Right cardiac atrium (tissue), 5 donors: ENCODE measurements at places on chromosomes 7 and 10. TPM values are rescaled to one million over a fixed set of nuclear protein-coding genes. Genes with fewer than 3 reads are reported as not detected.

DNA sequence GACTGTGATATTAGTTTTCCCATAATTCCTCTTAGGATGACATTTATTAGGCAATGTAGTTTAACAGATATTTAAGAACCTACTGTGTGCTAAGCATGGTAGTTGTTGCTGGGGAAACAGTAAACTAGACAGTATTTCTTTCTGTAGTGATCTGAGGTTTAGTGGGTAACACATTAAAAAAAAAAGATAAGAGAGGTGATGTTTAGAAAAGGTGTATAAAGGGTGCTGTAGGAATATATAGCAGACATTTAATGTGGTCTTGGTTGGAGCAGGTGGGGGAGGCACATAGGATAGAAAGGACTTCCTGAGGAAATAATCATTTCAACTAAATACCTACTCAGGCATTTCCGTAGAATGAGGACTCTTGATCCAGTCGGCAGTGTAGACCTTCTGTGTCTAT is 11.9 kb downstream of the KIF11 start:
- no peak for DNase-seq

AKR1C1 gene
- polyA plus RNA-seq = 99.1 TPM

CNNM1 gene
- polyA plus RNA-seq = 0.20 TPM

DNA sequence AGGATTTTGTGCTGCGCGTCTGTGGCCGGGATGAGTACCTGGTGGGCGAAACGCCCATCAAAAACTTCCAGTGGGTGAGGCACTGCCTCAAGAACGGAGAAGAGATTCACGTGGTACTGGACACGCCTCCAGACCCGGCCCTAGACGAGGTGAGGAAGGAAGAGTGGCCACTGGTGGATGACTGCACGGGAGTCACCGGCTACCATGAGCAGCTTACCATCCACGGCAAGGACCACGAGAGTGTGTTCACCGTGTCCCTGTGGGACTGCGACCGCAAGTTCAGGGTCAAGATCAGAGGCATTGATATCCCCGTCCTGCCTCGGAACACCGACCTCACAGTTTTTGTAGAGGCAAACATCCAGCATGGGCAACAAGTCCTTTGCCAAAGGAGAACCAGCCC is 3.3 kb downstream of the PIK3CG start:
- no peak for DNase-seq

DNA sequence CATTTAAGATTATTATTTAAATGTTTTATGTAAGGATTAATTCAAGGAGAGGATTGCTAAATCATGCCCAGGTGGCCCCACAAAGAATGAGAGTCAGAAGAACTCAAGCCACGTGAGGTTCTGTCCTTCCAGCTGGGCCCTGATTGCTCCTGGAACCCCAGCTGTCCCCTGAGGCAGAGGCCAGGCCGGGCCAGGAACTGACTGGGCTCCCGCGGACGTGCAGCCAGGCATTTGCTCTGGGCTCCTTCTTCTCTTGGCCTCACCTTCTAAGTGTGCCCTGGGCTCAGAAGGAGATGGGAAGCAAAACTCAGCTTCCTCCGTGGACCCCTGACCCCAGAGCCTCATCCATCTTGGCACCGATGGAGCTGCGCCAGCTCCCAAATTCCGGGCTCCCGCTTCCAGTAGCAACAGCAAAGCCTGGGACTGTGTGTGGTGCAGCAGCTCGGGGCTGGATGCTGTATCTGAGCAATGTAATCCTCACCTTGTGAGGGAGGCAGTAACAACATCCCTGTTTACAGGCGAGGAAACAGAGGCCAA is 250.6 kb upstream of the PPP2R2D start:
- DNase-seq = peak; percentile 45

- DNase-seq = peak; percentile 68
Measured at GRCh38 chr7:100430493-100431285, 1.1 kb downstream of the MEPCE start.

DNA sequence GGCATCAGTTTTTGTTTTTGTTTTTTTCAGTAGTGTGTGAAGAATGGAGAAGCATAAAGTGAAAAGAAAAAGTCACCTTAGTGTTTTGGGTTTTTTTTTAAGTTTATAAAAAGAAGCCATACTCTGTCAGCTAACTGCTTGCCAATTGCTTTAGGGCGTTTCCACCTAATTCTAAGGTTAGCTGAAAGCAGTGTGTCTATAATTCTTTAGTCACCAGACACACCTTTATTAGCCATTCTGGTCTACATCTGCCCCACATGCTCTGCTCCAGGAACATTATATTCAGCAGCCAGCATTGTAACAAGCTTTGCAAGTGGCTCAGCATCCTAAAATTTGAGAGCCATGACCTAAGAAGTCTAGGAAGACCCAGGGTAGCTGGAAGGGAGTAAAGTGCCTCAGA is 14.1 kb upstream of the SLC16A12 start:
- DNase-seq = no peak

DNA sequence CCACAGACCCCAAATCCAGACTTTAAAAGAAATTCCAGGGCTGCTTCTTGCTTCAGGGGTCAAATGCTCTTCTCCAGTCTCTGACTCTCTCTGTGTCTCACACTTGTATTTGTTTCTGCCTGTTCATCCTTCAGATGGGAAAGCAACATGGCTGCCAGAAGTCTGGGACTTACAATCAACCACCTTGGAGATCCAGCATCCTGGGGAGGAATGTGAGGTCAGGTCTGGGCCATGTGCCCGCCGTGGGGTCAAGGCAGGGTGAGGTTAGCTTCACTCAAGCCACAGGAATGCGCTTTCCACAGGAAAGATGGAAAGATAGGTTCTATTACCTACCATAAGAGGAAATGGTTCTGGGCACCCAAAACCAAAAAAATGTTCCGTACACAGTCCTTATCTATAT is 34.3 kb upstream of the NPVF start:
- DNase-seq = no peak

CC2D2B gene
- 0.77 TPM for polyA plus RNA-seq

- no peak for DNase-seq
Measured at GRCh38 chr10:31660300-31660699, 268.3 kb downstream of the ARHGAP12 start.

DNA sequence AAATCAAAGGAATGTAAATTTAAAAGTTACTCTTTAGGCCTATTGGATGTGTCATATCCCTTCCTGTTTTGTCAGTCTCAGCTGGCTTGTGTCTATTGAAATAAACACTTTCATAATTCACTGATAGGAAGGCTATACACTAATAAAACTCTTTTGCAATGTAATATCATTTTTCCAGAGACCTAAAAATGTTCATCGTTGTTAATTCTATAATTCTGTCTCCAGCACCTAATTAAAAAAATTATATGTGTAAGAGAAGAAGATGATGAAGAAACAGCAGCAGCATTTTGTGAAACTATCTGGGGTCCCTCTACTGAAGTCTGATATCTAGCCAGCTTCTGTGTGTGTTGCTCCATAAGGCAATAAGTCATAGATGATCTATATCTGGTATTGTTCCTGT is 602.7 kb downstream of the ETV1 start:
- no peak for DNase-seq

DNA sequence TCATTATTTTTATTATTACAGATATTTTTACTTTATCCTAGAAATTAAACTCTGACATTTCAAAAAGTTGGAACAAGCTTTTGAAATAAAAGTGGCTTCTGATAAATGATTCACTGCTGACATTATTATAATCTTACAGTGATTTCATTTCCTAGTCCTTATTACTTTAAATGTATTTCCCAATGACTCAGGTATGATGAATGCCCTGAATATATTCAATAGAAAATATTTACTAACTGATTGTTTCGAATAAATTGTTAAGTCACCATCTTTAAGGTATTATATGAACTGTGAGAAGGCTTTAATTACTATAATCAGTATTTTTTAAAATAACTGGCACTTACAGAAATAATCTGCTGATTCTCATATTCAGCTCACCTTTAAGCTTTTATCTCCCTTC is 21.6 kb downstream of the DKK1 start:
- DNase-seq = no peak

DNA sequence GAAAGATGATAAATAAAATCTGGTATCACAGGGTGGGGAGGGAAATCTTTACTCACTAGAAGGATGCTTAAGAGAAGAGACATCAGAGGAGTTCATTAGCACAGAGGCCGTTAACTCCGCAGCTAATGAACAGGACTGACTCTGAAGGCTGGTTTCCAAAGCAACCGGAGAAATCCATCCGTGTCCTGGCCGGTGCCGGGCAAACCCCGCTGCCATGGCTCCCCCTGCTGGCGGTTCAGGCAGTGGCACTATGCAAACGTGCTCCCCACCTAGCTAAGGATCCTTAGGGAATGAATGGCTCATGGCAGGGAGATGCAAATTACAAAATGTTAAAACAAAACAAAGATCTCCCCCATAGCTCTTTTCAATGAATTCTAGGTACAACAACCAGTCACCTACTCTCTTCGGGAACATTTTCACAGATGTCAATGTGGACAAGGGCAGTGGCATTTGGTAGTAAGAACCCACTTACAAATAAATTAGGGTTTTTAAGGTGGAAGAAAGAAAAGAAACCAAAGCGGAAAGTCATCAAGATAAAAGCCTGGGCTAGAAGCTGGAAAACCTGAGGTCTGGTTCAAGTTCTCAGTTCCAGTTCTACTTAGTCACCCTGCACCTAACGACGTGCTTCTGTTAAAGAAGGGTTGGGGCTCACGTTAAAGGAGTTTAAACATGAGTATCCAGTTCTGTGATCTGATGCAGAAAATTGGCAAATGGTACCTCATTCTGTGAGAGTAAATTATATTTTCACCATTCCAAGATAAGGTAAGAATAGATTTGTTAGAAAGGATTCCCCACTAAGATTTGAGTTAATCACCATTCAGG is 138.2 kb downstream of the SVIL start:
- DNase-seq = peak; percentile 90

DNA sequence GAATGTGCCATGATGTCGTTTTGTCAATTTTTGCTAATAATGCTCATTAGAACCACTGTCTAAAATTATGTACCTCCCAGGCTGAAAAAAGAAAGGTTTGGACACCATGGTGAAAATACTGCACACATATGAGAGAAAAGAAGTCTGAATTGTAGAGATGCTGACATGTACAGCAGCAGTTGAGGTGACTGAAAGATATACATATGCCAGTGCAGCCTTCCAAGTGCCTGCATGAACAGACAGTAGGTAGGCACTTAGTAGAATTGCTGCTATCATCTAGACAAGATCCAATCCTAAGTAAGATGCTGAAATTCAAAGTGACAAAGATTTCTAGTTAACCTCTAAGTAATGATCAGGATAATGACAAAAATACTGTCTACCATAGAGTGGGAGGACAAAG is 86.9 kb downstream of the SLC13A1 start:
- DNase-seq = no peak

GRCh38 chr10:6005856-6006395 is 28.6 kb upstream of the IL15RA start:
- no peak for DNase-seq

DNA sequence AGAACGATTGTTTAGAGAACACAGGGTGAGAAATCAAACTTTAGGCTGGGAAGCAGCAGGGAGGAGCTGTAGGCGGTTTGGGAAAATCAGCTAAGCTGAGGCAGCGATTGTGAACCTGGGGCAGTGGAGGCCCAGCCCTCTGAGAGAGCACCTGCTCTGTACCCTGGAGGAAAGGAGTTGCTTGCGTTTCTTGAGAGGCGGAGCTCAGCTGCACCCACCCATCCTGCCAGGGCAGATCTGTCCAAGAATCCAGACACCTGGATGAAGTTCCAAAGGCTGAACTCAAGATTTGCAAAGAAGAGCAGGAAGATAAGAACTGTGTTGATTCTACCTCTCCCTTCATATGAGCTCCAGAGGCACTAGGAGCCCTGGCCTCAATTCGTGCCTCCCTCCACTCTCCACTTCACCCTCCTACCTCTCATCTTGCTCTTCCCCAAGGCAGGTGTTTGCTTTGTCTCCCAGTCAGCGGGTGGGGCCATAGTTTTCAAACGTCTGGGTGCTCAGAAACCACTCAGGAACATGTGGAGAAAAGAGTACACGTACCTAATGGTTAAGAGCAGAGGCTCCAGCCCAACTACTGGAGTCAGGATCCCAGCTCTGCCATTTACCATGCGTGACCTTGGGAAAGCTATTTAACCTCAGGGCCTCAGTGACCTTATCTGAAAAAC is 21.5 kb upstream of the TMEM213 start:
- DNase-seq = no peak

- no peak for DNase-seq
Measured at GRCh38 chr7:99000904-99001465, 122.7 kb downstream of the TRRAP start.

GDF2 gene
- 0.14 TPM for polyA plus RNA-seq

- DNase-seq = no peak
Measured at GRCh38 chr7:101720324-101720723, 91.2 kb upstream of the MYL10 start.

C10orf53 gene
- not detected for polyA plus RNA-seq

FLNC gene
- 216 TPM for polyA plus RNA-seq

GRCh38 chr10:116155191-116155590 is 117.8 kb downstream of the GFRA1 start:
- no peak for DNase-seq

TRIM24 gene
- polyA plus RNA-seq = 9.4 TPM

- DNase-seq = peak; percentile 68
Measured at GRCh38 chr10:47311193-47311931, 10.9 kb upstream of the GDF2 start.

CALCR gene
- polyA plus RNA-seq = 0.02 TPM

DNA sequence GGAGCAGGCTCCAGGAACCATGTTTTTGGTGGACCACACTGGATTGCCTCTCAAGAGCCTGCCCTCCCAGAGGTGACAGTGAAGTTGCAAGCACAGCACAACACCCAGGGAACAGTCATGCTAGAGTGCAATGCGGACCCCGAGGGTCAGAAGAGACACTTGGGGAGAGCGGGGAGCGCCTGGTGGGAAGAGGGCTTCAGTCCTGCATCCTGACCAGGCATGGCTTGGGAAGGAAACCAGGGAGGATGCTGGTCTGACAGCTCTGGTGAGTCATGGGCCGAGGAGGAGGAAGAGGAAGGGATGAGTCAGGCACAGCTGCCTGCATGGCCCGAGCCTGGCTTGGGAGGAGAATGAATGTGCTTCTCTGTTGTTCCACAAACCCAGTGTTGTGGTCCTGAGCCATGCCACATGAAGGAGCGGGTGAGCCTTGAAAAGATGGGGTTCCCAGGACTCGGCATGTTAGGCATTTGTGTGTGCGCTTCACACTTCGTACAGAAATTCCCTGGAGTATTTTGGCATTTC is 29.5 kb upstream of the ANKRD2 start:
- DNase-seq = peak; percentile 86

GRID2IP gene
- polyA plus RNA-seq = 0.05 TPM

DNA sequence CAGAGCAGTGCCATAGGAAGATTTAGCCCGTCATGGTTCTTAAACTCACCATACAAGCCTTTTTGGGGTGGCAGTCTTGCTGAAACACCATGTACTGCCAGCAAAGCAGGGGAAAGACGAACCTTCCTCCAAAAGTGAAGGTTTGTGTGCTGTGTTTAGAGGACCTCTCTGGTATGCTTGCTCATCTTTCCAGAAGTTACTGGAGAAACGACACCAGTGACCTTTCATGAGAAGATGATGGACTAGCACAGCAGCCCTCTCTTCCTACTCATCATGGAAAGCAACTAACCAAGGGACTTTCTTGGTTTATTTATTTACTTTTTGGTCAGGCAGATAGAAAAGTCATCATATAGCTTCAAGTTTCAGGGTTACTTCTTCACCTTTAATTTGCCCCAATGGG is 247.4 kb downstream of the PTEN start:
- DNase-seq = no peak
